DMS53 (cell line): ENCODE measurements at places on chromosomes 7 and 10.

DNA sequence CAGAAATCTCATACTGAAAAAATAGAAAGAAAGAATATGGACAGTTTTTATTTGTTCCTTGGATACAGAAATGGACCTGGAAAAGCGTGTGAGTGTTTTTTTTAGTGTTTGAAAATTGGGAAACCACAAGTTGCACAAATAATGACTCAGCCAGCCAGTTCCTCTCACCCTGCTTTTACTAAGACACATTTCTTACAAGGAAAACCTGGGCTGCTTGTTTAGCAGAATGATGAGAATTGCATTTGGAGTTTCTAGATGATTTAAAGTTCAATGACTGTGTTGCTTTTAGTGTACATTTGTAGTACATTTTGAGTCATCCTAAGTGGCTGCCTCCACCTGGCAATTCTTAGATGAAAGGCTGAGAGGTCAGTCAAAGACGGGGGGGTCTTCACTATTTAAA lies 218.7 kb downstream of the ABCA13 start:
- peak; percentile 54 for DNase-seq

GRCh38 chr7:3762146-3762831 lies 461.2 kb downstream of the SDK1 start:
- no peak for DNase-seq

- no peak for DNase-seq
Measured at GRCh38 chr7:47288060-47288459, 293.9 kb downstream of the TNS3 start.

- DNase-seq, result peak; percentile 88
Measured at GRCh38 chr7:26863518-26864308, 677 bp downstream of the SKAP2 start.

- no peak for DNase-seq
Measured at GRCh38 chr7:134444961-134445315, 14.0 kb downstream of the AKR1B1 start.
